NCI-H446 treated with DMSO at 0.1 percent for 48 hours (cell line): ENCODE measurements at places on chromosomes 3 and 15.

DNA sequence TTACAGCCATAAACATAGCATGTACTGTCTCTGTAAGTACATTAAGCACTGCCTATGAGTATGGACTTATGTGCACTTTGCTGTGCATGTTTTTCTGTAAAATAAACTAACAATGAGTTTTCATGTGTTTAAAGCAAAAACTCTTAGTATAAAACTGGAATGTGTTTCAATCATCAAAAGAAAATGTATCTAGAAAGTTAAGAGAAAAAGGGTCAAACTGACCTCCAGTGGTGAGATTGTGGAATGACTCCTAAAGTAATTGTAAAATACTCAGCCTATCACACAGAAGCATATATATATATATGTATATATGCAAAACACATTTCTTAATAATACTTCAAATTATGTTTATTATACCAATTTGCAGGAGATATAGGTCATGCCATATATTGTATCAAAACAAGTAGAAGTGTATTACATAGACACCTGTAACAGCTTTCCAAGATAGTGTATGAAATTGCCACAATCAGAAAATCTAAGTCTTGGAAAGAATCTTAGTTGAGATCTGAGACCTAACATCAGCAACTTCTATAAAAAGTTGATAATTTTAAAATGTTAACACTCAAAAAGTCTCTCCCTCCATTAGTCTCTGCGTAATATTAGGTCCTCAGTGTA lies 199.6 kb downstream of the FMN1 start:
- no peak for DNase-seq

- DNase-seq: no peak
Measured at GRCh38 chr3:4395448-4395847, 71.6 kb downstream of the SUMF1 start.

DNA sequence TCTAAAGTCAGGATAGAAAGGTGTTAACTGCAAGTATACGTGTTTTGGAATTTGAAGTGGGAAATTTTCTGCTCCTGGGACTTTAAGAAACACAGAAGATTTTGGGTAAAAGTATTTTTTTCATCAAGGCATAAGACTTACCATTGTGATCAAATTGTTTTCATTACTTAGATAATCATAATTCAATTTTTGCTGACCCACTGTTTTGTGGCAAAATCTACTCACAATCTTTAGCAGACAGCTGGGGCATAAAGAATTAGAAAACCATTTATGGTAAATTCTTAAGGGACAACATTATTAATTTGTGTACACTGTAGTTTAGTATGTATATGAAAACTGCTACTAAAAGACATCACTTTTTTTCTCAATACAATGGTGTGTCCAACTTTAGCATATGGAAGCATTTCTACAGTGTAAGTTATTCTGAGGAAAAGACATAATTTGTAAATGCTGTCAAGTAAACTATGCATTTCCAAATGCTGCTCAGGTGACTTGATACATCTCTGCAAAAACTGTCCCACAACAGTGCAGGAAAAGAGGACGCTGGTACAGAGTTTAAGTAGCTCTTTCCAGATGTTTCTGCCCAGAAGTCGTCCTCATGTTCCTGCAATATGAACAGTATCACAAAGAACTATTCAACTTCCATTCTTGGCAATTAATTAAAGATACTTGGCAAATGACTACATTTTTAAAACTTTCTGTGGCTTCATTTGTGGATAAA lies 52.3 kb downstream of the THSD4 start:
- no peak for DNase-seq

GRCh38 chr3:188294113-188294512 lies 140.2 kb downstream of the LPP start:
- peak; percentile 15 for DNase-seq
